SHP77 (cell line): ENCODE measurements at places on chromosomes 2 and 18.
A peak's percentile ranks its signal among the peaks of the same experiment; 100 is the strongest.

DNA sequence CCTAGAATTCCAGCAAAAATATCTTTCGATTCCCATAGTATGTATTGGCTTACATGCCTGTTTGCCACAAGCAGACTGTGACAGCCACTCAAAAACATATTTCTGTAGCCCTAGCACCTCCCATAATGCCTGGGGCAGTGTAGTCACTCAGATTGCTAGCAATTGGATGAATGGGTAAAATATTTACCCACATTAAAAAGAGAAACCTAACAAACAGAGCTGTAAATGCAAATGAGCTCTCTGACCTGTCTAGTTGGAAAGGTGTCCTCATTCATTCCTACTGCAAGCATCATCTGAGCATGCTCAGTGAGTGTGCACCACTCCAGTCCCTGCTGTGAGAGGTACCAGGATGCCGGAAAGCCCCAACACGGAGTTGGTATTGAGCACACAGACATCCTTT, 234.0 kb upstream of the RAB12 start:
- no peak for DNase-seq

- no peak for DNase-seq
These were observed 63.2 kb downstream of the ZEB2 start for GRCh38 chr2:144456680-144457079.

DNA sequence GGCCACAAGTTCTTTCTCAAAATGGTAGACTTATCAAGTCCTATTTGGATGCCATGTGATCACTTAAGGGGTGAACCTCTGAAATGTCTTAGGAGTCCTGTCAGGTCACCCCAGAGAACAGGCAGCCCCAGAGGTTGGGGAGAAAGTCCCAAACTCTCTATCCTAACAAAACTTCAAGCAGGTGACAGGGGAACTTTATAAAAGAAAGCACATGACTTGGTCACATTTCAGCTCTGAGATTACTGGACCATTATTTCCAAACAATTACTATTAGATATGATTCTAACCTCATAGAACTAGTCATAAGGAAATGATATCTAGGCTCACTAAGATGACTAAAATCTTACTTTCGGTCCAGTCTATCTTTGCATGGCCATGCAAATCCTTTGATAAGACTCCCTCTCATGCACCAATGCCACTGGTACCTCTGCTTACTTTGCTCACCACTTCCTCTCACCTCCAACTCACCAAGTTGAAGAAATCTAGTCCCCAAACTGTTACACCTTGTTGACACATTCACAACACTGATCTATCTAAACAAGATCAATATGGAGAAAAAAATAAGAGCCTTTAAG, 107.0 kb downstream of the GALNT14 start:
- no peak for DNase-seq

DNA sequence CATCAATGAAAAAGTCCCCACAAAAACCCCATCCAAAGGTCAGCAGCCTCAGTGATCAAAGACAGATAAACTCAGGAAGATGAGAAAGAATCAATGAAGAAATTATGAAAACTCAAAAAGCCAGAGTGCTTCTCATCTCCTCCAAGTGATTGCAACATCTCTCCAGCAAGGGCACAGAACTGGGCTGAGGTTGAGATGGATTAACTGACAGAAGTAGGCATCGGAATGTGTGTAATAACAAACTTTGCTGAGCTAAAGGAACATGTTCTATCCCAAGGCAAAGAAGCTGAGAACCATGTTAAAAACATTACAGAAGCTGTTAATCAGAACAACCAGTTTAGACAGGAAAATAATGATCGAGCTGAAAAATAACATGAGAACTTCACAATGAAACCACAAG, 442.8 kb upstream of the SYT4 start:
- DNase-seq: no peak

GRCh38 chr2:18435426-18436037, 124.9 kb downstream of the RDH14 start:
- peak; percentile 53 for DNase-seq

- DNase-seq: peak; percentile 71
These were observed 54.6 kb downstream of the CYP27C1 start for GRCh38 chr2:127165539-127165935.

GRCh38 chr2:61244694-61245093, 82.7 kb downstream of the C2orf74 start:
- DNase-seq: no peak

DNA sequence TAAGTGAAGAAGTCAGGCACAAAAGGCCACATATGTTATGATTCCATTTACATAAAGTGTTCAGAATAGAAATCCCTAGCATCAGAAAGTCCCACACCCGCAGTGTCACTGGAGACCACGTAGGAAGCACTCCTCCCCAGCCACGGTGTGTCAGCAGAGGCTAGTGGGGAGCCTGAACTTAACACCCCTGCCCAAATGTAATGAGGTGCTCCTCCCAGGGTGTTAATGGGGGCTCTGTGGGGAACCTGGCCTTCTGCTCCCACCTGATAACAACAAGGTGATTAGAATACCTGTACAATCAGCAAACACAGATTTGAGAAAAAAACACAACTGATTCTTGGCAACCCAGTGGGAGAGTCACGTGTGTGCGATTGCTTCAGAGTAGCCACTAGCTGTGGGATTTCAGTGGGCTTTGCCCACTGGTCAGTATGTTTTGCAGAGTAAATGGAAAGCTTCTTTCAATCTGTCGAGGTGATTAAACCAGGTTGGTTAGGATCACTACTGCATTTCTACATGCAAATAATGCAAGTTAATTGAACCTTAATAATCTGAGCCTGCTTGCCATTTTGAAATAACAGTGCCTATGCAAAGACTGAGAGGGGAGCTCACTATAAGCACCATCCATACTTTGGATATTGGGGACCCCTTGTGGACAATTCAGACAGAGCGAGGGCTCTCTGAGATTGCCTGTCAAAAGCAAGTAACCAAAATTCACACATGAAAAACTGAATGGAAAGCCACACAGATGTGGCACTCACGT, 20.6 kb upstream of the ATRAID start:
- peak; percentile 35 for DNase-seq

GRCh38 chr18:59547581-59548182, 149.5 kb downstream of the CCBE1 start:
- no peak for DNase-seq

DNA sequence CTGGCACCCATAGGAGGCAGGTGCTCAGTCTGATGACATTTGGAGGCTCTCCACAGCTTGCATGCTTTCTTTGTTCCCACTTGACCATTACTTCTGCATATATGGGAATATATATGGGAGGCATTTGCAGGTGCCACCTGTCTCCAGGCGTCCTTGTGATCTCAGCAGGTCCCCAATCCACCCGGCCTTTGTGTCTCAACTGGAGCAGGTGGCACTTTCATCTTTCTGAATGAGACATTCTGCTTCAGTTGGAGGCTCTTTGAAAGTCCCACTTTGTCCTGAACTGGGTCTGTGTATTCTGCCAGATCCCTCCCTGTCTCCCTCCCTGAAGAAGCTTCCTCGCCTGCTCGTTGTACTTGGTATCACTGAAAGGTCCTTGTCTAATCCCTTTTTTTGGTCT, 318.1 kb upstream of the EPAS1 start:
- DNase-seq: no peak

GRCh38 chr2:54957321-54957999, 92.8 kb downstream of the RTN4 start:
- peak; percentile 48 for DNase-seq

DNA sequence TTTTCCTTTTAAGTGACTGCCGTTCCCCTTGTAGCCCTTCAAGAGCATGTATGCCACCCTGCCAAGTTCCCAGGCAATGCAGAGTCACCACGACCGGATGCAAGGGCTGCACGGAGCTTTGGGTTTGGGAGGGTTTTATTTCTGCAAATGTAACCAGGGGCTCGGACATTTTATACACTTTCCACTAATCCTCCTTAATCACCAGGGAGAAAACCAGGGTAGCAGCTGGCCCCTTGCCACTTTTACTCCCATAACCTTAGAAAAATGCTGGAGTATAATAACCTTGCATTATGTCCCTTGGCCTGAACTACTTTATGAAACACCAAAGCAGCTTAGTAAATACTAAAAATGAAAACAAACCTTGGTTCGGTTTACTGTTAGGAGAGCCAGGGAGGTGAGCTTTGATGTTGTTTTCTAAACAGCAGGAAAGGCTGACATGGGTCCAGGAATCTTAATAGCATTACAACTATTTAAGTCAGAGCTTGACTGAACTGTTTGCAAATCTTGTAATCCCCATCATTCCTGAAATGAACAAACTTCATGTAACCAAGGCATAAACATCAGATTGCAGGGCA, 152.8 kb upstream of the RIOK3 start:
- no peak for DNase-seq

GRCh38 chr2:30139131-30139870, 7.5 kb upstream of the YPEL5 start:
- DNase-seq: no peak

GRCh38 chr2:109402980-109403840, 210.6 kb downstream of the SEPTIN10 start:
- no peak for DNase-seq

DNA sequence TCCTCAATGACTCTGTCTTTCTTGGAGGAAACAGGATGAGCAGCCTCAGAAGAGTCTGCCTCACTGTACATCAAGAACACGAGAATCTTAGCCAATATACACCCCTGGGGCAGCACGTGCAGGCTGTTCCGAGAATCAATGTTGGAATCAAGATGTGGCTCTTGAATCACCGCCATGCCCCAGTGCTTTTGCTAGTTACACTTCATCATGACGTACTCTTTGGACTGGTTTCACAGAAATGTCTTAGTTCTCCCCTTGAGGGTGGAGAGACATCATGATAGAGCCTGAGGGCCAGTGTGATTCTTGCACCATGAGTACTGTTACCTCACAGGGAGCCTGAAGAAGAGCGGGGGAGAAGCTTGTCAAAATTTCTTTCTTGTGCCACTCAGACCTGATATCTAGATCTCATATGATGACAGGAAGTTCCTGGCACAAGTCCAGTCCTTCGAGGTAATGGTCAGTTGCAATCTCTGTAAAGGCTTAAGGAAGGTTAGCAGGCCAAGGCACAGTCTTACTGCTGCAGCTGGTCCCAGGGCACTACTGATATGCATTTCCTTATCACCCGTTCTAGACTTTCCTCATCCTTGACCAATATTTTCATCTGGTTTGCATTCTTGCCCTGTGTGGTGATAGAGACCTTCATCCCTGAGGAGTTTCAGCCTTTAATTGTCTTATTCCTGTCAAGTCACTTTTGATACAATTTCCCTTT, 28.2 kb upstream of the STAT4 start:
- DNase-seq: no peak

DNA sequence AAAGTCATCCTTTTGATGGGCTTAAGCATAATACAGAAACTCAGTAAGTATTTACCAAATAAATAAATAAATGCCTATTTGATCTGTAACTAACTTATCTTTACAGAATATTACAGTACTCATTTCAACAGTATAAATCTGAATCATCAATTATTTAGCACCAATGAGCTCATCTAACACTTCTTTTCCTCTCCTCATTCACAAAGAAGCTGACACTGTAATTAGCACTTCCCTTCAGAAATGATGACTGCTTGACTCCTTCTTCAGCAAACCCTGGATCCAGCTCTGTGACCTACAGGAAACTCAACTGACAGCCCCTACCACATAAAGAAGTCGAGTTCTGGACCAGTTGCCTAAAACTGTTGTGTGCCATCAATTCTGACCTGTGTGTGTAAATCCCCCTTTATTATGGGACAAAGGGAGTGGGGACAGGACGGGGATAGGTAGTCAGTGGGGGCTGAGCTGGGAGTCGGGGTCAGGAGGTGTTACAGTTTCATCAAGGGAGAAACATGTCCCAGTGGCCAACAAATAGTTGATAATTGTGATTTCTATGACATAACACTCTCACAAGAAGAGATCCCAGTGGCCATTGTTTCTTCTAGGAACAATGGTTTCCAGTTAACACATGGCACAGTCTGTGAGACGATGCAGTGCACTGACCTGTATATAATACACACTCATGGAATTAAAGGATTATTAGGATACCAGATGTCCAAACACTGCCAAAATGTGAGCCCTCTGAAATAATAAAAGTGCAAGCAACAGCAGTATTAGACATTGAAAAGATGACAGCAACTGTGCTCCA, 68.7 kb downstream of the STK39 start:
- DNase-seq: no peak

DNA sequence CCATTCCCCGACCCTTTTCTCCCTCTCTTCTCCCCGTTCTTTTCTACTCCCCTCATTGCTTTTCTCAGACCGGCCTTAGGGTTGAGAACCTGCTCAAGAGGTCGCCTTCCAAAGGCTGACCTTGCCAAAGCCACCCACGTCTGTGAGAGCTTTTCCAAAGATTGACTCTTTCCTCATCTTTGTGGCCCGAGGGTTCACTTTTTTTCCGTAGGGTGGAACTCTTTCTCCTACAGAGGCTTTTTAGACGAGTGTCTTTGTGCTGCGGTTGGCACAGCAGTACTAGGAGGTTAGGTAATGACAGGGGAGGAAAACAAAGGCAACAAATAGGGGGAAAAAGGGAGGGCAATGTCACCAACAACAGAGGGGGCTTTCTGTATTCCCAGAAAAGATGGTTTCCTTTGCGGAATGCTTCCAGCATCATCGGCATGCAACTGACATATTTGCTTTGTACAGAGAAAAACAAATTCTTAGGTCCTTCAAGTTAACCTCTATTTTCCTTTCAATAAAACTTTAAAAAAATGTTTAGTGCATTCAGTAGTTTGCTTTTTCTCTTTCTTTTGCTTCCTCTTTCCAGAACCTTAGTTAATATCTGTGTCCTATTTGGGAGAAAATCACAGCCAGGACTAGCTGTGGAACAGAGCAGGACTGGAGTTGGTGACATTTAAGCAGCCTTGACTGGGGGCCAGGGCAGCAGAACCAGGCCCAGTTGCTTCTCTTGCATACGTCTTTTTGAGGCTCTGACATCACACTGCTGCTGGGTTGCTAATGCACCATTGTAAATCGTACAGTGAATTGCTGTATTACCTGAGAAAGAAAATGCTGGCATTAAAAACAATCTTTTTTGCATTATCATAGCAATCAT, 188.1 kb upstream of the FANCL start:
- no peak for DNase-seq

GRCh38 chr18:69230204-69230603, 170.5 kb upstream of the DOK6 start:
- DNase-seq: no peak

GRCh38 chr2:196925051-196925767, 1.3 kb downstream of the PGAP1 start:
- DNase-seq: peak; percentile 51

- DNase-seq: no peak
These were observed 122.2 kb upstream of the CCDC195 start for GRCh38 chr2:224838335-224838734.

DNA sequence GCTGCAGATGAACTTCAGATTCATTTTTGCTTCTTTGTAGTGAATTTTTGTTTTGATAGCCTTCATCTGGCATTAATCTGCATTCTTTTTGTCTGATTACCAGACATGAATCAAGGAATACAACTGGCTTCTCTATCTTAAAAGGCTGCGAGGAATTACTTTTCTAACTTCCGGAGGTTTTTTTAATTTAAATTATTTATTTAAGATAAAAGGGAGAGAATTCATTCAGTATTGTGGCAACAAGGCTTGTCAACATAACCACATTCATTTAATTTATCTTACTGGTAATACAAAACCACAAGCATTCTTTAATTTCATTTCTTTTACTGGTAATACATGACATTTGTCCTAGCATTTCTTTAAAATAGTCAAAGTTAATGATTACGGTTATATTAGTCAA, 36.0 kb downstream of the CSRNP3 start:
- no peak for DNase-seq

- DNase-seq: no peak
These were observed 825.8 kb downstream of the DCC start for GRCh38 chr18:53165770-53166169.

GRCh38 chr18:24173997-24174396, 35.1 kb downstream of the CABYR start:
- no peak for DNase-seq

- no peak for DNase-seq
These were observed 400.6 kb downstream of the IRS1 start for GRCh38 chr2:226399006-226399405.
